ENCODE measurements at places on chromosomes 5 and 9.

- DNase-seq, result no peak
Observed at GRCh38 chr5:150291388-150292385, 2.1 kb upstream of the CAMK2A start.

DNA sequence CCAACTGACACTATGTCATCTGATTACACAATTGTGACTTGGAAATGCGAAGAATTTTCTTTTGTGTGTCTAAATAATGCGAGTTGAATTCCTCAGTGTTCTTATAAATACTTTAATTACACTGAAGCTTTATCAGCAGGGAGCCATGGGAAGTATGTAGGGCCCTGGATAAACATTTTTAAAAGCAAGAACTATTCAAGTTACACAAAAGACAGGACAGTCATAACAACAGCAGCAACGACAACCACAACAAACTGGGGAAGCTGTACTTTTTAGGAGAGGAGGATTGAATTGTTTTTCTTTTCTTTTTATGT, 250.3 kb upstream of the ZNF608 start:
- no peak for DNase-seq

- no peak for DNase-seq
Observed at GRCh38 chr9:755454-756381, 85.8 kb upstream of the DMRT1 start.

- DNase-seq, result no peak
Observed at GRCh38 chr9:109150925-109151545, 16.0 kb downstream of the FRRS1L start.

DNA sequence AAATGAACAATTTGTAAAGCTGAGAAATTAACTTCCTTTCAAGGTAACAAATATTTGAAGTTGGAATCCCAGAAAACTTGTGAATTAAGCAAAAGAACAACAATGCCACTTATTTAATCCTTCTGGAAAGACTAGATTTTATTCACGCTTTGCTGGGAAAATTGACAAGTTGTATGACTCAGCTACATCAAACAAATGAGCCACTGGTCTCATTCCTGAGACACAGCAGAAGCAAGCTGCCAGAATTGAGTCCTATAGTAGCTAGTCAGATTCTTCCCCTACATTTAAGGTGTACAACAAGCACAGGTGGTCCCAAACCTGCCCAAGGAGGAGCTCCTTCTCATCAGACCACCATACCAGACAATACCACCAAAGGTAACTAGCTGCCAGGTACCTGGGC, 280.7 kb downstream of the SPOCK1 start:
- DNase-seq, result no peak

GRCh38 chr9:18675332-18675731, 201.4 kb downstream of the ADAMTSL1 start:
- no peak for DNase-seq

DNA sequence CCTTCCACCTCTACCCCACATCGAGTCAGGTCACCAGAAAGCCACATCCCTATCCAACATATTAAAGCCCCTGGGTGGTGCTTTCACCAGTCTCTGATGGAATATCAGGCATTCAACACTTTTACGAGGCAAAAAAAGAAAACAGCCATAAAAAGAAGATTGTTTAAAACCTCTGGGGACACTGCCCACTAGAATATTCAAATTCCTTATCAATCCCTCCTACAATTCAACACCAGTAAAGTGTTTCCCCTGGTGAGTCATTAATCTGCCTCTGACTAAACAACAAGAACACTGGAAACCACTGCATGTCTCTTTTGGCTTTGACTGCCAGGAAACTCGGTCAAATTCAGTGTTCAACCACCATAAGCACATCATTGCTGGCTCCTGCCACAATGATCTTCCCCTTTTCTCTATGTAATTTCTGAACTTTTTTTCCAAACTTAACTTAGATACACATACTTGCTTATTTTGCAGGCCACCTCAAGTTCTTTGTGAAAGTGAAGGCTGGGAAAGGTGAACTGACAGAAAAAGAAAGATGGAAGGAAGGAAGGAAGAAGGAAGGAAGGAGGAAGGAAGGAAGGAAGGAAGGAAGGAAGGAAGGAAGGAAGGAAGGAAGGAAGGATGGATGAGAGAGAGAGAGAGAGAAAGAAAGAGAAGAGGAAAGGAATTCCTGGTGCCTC, 105.3 kb downstream of the PAX5 start:
- no peak for DNase-seq

DNA sequence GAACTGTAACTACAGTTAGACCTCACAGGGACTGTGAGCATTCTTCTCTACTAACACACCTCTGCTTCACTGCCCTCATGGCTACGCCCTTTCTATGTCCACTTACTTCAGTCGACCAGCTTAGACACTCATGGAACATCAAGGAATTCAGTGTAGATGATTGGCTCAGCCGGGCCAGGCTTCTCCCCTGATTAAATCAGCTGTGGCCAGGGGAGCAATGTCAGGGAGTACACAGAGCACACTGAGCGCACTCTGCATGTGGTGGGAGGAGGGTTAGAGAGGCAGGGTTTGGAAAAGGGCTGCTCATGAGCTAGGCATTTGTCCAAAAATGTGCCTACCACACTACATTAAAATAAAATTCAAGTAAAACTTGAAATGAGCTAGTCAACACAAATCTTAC, 400.5 kb downstream of the ARRDC3 start:
- DNase-seq, result no peak

DNA sequence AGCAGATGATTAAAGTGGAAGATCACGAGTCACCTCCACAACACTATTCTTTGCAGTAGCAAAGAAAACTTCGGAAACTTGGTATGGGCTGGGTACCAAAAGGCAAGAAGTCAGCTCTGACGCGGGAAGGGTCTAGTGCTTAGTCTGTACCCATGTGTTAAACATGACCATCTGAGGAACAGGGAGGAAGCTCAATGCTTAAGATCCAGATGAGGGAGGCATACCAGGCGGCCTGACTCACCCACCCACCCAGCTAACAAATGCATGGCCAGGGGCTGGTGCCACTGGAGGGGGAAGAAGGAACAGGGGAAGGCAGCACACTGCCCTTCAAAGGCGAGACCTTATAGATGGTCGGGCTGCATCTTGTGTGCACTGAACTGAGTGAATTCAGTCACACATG, 41.8 kb downstream of the CAMSAP1 start:
- DNase-seq, result no peak

DNA sequence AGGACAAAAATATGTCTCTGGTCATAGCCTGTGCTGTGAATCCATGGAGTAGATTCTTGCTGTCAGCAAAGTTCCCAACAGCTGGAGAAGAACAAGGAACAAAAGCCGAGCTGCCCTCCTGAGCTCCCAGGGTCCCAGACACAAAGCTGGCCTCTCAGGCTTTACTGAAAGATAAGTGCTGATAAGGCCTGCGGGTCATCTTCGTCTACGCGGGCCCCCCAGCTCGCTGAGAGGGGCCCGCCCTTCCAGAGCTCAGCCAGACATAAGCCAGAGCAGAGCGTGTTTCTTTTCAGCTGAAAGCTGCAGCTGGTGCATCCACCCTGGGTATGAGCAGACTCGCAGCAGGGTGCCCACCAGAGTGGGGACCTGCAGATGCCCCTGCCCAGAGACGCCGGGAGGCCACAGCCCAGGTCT, 84.7 kb downstream of the HSD17B3 start:
- DNase-seq, result no peak

DNA sequence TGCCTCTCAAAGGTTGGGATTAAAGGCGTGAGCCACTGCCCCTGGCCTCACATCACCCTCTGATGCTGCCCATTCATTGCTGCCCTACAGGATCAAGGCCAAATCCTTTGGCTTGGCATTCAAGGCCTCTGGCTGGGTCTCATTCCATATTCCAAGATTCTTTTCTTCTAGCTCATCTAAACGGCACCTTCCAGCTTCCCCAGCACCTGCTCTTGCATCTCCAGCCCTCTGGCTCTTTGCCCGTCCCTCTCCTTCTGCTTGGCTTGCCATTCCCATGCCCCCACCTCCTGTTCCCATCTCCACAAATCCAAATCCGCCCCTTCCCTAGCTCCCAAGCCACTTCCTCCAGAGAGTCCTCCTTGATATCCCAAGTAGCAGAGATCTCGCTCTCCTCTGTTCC, 33.1 kb downstream of the CORO2A start:
- no peak for DNase-seq

GRCh38 chr5:91535499-91535898, 152.4 kb upstream of the ARRDC3 start:
- no peak for DNase-seq

DNA sequence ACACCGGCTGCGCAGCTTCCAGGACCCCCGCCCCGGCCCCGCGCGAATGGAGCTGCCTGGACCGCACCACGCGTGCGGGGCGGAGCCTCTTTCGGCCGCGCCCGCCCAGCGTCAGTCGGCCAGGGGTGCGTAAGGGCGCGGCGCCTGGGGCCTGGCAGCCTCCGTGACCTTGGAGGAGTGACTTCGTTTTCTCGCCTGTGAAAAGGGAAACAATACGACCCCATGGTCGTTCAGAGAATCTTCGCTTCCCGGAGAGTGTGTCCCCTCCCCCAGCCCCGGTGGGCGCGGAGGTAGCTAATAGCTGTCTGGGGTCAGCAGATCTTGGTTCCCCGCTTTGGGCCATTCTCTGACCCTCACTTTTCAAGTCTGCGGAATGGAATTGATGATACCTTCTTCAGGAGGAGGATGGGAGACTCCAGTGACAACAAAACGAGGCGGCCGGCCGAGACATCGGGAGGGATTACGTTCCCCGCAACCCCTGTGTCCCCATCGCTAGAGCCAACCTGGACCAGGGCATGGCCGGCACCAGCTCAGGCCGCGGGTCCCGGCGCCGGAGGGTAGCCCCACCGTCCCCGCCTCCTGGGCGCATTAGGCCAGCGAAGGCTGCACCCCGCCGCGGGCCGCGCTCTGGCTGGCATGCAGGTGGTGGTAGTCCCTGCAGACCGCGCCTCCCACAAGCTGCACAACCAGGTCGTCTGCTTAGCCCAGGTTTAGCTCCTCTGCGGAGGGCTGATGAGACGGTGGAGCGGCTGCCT, 5.5 kb upstream of the CDHR2 start:
- no peak for DNase-seq
